ENCODE measurements at places on chromosomes 1 and 21.

DNA sequence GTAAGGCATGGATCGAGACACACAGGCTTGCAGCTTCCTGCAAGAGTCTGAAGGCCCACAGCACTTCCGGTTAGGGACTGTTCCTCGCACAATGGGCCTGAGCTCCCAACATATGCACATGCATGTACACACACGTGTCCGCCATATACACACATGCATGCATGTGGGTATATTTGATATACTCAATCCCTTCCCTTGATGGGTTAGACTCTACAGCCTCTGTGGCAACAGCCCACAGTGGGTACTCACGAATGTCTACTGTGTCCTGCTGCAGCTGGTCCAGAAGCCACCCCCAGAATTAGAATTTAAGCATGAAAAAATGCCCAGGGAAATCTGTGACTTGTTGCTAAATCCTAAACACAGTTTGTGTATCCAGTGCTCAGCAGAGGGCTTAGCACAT is 9.9 kb downstream of the F3 start:
- DNase-seq = no peak

- no peak for DNase-seq
Measured at GRCh38 chr1:237852342-237852741, 38.4 kb downstream of the ZP4 start.

DNA sequence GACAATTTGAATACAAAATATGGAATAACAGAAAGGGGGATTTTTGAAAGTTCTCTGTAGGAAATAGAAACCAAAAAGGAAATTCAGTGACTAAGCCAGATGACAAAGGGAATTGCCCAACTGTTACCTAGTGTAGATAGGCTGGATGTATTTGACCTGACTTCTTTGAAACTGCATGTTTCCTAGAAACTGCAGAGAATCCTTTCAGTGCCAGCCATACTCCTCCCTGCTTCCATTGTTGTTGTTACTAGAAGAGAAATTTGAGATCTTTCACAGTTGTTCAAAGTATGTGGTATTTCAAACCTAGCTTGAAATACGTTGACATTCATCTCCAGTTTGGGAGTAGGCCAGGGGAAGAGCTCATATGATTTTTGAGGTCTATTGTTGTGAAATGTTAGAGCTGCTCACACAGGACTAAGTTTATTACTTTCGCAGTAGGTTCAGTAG is 1.8 kb upstream of the GBP5 start:
- DNase-seq = peak; percentile 69

GRCh38 chr1:12405325-12406210 is 175.7 kb downstream of the VPS13D start:
- no peak for DNase-seq

GRCh38 chr1:93699503-93700168 is 18.0 kb upstream of the BCAR3 start:
- no peak for DNase-seq

GRCh38 chr1:25561421-25562100 is 18.2 kb downstream of the LDLRAP1 start:
- DNase-seq = no peak

- no peak for DNase-seq
Measured at GRCh38 chr1:22383526-22384294, 67.9 kb upstream of the ZBTB40 start.

GRCh38 chr21:45910548-45911221 is 70.9 kb upstream of the COL6A1 start:
- DNase-seq = no peak

DNA sequence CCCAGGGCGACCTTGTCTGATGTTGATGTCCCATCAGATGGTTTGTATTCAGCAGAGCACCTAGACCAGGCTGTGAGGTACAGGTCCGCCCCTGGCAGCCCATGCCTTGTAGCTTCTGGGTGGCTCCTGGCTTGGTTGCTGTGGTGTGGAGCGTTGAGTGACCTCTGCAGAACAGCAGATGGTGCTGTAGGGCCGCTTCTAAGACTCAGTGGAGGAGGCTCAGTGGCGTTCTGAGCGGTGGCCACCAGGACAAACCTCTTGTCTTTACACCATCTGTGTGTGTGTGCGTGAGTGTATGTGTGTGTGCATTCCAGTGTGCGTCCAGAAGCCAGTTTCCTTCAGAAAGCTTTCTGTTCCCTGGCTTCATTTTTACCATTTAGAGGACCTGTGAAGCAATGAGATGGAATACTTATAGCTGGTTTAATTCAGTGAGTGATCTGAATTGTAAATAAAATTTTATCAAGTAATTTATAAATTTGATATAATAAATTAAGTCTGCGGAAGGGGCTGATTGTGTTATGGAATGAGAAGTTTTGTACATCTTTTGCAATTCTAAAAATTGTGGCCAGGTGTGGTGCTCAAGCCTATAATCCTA is 66.1 kb downstream of the ADARB1 start:
- peak; percentile 68 for DNase-seq

- no peak for DNase-seq
Measured at GRCh38 chr1:50251702-50252101, 143.0 kb downstream of the ELAVL4 start.

DNA sequence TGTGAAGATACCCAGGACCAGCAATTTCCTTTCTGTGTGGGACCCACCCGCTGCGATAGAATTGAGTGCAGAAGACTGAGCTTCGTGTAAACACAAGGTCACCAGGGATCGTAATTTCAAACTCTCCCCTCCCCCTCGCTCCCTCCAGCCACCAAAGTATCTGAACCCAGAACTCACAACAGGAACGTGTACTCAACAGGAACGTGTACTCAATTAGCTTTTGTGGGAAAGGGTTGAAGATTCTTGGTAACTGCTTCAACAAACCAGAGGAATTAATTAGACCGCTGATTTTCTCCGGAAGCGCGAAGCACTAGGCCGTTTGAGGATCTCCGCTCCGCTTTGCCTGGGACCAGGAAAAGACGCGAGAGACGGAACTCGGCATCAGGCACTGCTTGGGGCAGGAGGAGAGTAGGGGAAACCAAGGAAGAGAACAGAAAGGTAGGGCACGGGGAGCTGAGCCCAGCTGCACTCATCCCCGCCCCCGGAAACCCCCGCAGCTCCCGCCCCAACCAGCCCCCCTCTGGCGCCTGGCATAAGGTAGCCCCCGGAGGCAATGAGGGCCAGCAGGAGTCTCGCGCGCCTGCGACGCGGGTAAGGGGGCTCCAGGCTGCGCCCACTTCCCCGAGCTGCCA is 453 bp downstream of the DRAM2 start:
- peak; percentile 47 for DNase-seq

- no peak for DNase-seq
Measured at GRCh38 chr1:26690576-26691031, 5.2 kb upstream of the ARID1A start.
